BJ (cell line): ENCODE measurements at places on chromosomes 13 and 19.

DNA sequence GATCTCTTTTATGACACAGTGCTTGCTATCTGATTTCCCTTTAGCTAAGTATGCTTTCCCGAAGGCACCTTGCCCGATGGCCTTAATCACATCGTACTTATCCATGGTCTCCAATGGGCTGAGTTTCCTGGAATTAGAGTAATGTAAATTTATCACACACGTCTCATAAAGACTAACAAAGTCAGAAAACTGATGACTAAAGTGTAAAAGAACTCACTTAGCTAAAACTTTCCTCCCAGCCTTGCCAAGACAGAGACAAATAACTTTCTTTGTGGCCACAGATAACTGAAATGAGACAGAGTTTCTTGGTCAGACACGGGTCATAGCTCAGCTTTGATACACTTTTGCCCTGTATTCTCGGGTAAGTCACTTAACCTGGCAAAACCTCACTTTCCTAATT, 1.5 kb downstream of the NEK5 start:
- DNase-seq: no peak

DNA sequence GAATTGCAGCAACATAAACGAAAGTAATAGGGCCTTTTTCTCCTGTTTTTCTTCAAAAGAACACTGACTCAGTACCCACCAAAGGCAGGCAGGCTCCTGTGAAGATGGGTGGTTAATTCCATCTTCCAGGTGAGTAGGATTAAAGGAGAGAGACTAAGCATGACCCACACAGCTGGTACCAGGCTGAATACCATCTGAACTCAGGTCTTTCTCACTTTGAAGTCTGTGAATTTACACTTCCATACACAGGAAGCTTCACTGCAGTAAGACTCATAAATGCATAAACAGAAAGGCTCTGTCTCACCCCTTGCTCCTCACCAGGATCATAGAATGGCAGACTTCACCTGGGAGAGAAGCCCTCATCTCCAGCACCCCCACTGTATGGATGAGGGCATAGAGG, 194.6 kb downstream of the KLF12 start:
- no peak for DNase-seq

- no peak for DNase-seq
Observed at GRCh38 chr13:111436446-111436845, 116.0 kb downstream of the TEX29 start.

DNA sequence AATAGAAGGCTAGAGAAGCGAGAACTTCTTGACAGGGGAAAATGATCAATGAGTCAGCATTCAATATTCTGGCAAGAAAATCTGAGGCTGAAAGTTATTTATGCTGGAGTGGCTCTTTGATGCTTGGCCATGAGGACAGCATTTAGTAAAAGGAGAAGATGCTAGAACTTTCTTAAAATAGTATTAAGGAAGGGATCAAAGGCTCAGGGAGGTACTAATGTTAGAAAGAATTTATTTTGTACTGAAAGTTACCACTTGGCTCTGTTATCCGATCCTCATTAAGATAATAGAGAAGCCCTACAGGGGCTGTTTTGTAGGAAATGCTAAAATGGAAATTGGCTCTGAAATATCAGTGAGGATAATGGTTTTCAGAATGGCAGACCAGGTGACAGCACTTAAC, 1774.6 kb upstream of the PCDH20 start:
- DNase-seq: no peak

DNA sequence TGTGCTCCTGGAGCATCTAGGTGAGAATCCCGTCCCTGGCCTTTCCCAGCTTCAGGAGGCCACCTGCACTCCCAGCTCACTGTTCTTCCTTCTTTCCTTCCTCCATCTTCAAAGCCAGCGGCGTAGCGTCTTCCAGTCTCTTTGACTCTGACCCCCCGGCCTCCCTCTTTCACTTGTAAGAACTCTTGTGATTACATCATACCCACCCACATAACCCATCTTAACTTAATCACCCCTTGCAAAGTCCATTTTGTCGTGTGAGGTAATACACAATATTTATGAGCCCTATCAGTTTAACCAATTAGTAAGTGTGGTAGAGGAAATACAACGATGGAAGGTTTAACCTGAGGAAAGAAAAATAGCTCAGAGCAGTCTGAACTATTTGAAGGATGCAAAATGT, 4.6 kb upstream of the CDC16 start:
- no peak for DNase-seq

DNA sequence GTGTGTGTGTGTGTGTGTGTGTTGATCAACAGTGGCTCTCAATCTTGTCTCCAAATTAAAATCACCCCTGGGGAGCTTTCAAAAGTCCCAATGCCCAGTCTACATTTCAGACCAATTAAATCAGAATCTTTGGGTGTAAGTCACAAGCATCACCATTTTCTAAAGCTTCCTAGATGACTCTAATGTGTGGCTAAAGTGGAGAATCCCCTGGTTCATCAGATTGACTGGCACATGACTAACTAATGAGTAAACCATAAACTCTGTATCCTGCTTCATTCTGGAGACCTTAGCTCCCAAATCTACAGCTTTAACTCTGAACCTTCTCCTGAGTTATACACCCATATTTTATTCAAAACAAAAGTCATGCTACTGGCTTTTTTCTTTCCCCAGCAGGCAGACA, 131.3 kb downstream of the SUCLA2 start:
- DNase-seq: no peak

GRCh38 chr19:7965259-7965841, 21.9 kb upstream of the TIMM44 start:
- no peak for DNase-seq

DNA sequence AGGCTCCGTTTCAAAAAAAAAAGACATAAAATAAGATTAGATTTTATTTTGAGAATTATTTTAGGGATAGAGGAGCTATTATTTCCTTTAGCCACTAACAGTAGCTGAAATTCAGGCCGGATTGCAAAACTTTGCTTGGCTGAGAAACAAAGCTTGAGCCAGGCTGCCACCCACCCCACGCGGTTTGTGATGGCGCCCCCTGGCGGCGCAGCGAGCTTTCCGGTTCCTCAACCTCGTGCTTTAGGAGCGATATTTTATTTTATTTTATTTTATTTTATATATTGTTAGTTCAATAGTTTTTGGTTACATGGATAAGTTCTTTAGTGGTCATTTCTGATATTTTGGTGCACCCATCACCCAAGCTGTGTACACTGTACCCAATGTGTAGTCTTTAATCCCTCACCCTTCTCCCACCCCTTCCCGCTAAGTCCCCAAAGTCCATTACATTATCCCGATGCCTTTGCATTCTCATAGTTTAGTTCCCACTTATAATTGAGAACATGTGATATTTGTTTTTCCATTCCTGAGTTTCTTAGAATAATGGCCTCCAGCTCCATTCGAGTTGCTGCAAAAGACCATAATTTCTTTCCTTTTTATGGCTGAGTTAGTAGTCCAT, 19.8 kb upstream of the CEACAM4 start:
- no peak for DNase-seq

GRCh38 chr13:45327253-45327955, 13.6 kb downstream of the TPT1 start:
- DNase-seq: no peak

DNA sequence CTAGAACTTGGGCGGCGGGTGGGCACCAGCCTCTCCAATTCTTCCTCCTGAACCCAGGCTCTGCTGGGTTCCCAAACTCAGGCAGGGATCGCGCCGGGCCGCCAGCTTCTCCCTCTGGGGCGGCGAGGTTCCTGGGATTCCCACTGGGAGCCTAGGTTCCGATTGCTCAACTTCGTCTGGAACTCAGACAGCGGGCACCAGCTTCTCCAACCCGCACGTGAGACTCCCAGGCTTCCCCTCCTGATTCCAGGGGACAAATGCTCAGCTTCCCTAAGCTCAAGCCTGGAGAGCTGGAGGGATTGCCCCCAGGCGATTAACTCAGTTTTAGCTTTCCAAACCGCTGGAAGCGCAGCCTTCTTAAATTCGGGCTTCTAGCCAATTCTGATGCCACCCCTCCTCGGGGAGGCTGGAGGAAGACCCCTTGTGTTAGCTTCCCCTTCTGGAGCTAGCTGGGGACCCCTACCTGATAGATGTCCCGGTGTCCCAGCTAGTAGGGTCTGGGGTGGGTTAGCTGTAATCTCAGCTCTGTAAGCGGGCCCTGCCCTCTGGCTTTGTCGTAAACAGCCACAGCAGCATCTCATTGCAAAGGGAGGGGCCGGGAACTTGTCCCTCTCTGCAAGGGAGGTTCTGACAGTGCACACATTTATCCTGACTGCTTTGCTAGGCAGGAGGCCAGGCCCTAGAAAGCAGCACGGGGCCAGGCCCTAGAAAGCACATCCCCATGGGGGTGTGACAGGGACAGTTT, 671 bp downstream of the MCOLN1 start:
- no peak for DNase-seq

DNA sequence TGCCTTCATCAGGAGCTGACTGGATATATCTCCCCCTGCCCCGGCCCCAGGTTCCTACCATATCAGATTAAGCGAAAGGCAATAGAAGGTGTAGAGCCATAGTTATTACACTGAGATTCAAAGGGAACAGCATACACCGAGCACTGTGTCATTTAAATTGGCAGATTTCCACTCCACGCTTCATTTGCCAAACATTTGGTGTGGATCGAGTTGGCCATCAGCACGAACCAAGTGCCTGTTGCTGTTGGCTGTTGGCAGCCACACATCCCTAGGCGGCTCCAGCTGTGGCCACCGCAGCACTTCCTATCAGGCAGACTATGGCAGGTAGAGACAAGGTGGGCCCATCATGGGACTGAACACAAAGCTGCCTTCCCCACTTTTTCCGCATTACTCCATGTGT, 115.8 kb downstream of the CCNA1 start:
- no peak for DNase-seq

DNA sequence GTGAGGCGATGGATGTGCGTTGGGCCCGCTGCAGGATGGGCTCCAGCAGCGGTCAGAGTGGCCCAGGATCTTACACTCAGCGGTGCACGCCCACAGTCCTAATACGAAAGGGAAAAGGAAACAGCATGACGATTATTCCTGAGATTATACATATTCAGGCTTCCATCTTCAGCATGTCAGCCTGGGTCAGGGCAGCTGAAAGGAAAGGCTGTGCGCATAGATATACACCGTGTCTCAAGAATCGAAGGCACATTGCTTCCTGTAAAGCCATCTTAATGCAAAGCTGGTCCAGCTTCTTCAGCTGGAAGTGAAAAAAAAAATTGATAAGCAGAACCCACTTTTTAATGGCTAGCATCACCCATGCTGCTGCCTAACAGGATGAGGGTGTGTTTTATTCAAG, 3.6 kb downstream of the PCDH8 start:
- no peak for DNase-seq

- DNase-seq: no peak
Observed at GRCh38 chr19:38265213-38265861, 964 bp downstream of the SPINT2 start.

DNA sequence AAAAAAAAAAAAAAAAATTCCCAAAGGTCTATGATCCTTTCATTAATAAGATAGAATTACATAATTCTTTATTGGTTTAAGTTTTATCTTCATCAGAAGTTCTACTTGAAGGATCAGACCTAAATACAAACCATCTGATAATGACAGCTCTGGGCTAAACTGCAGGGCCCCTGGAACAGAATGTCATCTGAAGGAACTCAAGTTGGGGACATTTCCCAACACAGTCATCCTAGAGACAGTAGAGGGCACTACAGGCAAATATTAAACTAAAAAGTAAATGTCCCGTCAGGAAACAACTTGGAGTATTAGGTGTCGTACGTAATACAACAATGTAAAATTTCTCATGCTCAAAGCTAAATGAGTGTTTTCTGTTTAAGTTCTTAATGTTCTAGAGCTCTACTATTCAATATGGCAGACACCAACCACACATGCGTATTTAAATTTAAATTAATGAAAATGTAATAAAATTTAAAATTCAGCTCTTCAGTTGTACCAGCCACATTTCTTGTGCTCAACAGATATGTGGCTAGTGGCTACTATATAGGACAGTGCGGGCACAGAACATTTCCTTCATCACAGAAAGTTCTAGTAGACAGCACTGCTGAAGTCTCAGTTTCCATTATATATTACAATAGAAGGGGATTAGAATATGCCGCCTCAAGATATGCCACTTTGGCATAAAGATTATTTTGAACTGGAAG, 21.8 kb upstream of the NAXD start:
- no peak for DNase-seq

- no peak for DNase-seq
Observed at GRCh38 chr19:42576241-42576640, 18.5 kb downstream of the CEACAM8 start.

- no peak for DNase-seq
Observed at GRCh38 chr13:75055296-75055695, 426.7 kb downstream of the TBC1D4 start.

DNA sequence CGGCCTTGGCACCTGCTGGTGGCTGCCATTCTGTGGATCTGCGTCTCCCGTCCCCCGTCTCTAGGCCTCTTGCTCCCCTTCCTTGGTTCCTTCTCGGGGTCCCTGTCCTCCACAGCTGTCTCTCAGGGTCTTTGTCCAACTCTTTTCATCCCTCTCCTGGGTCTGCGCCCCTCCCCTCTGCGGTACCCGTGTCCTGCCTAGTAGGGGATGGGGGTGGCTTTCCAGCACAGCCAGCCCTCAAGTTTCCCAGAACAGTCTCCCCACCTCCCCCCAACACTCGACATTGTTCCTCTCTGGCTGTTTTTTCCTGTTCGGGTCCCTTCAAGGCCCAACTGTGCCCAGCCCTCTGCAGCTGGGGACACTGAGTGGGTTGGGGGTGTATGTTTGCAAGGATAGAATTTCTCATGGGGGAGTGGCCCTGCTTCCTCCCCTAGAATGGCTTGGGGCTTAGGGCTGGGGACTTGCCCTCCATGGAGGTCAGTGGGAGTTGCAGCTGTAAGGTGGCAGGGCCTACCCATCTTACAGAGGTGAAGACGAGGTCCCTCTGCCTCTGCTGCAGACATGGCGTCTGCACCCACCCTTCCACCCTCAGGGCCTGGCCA, 762 bp upstream of the ADM5 start:
- no peak for DNase-seq

- DNase-seq: no peak
Observed at GRCh38 chr13:33092073-33092987, 76.1 kb downstream of the KL start.

DNA sequence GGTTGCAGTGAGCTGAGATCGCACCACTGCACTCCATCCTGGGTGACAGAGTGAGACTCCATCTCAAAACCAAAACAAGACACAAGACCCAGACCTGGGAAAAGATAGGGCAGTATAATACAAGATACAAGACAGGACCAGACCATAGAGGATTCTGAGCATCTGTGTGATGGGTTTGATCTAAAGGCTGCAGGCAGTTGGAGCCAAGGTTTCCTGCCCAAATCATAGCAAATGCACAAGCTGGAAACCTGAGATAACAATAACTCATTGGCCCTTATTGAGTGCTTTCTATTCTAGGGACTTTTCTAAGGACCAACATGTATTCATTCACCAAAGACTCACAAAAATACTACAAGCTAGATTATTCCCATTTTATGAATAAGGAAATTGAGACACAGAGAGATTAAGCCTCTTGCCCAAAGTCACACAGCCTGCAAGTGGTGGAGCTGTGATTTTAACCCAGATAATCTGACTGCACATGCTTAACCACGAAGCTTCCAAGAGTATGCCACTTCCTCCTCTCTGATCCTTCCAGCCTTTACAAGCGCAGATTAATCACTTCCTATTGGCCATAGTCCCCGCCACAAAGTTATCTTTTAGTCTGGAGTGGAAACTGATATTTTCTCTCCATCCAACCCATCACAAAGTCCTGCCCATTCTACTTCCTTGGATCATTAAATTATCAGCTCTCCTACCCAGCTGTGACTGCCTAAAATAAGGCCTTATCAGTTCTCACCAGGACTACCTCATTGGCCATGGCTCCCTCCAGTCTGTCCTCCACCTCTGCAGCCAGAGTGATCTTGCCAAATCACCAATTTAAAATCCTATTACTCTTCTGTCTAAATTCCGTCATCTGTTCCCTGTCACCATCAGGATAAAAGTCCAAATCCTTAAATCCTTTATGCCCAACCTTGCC, 147.2 kb downstream of the FLT1 start:
- DNase-seq: no peak
